Hippocampal formation (tissue), 2 donors: ENCODE measurements at places on chromosomes 1 and 21.

- no peak for DNase-seq
Measured at GRCh38 chr1:73331726-73332125, 866.2 kb downstream of the LRRIQ3 start.

DNA sequence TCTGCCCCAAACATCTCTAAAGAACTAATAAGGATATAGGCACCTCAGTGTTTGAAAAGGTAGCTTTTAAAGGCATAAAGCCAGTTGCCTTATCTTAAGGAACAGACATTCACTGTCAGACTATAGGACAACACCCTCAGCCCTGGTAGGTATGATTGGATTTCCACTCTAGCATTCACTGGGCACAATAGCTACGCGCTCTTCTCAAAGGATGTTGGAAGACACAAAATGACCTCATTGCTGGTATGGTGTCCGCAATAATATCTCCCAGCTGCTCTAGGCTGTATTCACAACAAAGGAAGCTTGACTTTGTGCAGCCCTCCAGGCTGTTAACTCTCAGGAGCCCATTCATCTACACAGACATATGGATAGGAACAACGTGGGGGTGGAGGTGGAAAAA lies 119.4 kb upstream of the CXADR start:
- no peak for DNase-seq

- no peak for DNase-seq
Measured at GRCh38 chr1:227092069-227092468, 152.0 kb downstream of the COQ8A start.

DNA sequence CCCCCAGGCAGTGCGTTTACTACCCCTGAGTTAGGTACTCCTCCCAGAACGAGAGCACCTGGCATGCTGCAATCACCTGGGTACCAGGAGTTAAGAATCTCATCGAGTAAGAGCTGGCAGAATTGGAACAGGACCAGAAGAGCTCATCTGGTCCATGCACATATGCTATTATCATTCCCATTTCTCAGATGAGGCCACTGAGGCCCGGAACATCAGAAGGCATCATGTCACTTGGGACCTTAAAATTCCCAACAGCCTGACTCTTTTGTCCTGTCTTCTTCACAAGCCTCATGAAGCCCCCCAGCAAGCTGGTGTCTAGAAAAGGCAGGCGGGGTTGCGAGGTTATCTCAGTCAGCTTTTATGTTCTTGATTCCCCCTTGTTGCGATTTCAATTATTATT lies 13.9 kb upstream of the IFFO2 start:
- DNase-seq = no peak

DNA sequence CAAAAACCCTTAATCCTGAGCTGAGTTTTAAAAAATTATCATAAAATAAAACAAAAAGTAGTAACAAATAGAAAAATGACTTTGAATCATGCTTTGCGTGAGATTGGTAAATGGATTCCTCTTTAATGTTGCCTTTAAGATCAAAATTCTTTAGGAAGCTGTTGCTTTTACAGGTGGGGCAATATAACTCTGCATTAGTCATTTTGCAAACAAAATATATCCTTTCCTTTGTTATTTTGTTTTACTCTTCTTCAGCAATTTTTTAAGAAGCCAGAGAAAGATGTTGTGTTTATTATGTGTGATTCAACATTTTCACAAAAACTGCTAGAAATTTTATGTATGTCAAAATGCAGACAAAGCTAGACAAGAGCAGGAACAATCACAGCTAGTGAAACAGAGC lies 50.0 kb downstream of the MARK1 start:
- no peak for DNase-seq

GRCh38 chr1:91798241-91798648 lies 87.7 kb downstream of the TGFBR3 start:
- DNase-seq = no peak

- no peak for DNase-seq
Measured at GRCh38 chr1:87524021-87524754, 195.5 kb downstream of the LMO4 start.

- no peak for DNase-seq
Measured at GRCh38 chr1:9263276-9263855, 28.8 kb downstream of the H6PD start.

GRCh38 chr1:225866061-225866837 lies 15.9 kb downstream of the TMEM63A start:
- no peak for DNase-seq

DNA sequence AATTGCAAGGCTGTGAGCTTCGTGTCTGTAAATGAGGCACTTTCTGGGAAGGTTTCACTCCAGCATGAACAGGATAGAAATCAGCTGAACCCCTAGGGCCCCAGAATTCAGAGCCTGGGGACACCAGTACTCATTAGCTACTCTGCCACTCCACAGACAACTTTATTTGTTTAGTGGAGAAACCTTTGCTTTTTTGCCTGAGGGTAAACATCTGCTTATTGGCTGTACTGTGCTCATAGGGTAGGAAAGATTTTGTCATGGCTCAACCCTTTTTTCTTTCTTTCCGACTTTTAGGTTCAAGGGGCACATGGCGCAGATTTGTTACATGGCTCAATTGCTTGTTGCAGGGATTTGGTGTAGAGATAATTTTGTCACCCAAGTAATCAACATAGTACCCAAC lies 138.4 kb upstream of the BACE2 start:
- no peak for DNase-seq

- no peak for DNase-seq
Measured at GRCh38 chr1:235011064-235011598, 117.5 kb downstream of the TOMM20 start.

DNA sequence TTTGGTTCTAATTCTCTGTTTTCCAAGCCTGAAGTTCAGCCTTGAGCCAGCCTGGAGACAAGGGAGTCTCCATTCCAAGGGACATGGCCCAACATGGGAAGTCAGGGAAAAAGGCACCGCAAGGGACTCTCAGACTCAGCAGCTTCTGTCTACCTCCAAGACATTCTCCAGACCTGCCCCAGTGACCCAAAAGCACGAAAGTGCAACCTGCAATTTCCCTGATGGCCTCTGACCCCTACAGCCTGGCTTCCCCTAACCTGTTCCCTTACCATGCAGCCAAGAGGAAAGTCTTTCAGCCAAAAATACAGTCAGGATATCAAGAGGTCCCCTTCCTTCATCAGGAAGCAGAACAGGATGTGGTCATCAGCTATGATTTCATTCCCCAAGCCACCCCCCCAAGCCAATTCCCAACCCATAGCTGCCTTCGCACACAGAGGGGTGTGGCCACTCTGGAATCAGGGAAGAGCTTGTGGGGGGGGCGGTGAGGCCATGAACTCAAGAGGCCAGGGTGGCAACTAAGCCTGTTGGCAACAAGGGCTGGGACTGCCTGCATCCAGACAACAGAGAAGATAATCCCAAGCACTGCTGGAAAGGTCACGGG lies 59.2 kb downstream of the TIAM1 start:
- DNase-seq = no peak

DNA sequence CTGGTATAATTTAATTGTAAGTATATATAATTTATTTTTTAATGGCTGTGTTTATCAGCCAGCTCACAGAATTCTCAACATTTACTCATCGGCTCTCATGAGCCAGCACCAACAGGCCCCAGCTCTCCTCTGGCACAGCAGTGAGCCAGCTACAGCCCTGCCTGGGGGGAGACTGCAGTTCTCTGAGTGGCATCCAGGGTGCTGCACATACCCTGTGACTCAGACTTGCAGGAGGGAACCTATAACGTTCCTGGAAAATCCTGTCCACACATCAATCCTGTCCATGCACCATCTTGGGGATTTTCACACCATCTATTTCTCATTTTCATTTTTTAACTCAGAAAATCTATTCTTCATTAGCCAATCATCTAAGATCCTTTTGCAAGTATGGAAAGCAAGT lies 36.5 kb downstream of the FHAD1 start:
- no peak for DNase-seq

DNA sequence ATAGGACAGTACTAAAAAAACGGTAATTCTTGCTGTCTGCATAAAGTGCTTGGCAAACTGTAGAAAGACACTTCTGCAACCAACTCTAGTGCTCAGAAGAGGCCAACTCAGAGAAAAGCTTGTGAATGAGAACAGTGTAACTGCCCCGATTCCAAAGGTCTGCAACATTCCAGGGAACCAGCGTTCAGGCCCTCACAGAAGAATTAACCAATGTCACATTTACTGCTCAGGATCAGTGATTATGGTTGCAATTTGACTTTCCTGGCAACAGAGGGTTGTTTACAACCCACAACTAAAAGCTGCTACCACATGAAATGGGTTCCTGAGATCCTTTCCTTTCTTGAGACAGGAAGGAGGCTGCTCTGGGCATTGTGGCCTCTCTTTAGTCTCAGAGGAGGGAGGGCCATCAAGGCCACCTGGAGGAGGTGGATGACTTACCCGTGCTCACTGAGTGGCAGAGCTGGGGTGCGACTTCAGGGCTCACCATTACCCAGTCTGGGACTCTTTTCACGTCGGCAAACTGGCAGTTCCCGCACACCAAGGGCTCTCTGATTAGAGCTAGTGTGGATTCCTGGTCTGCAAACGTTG lies 15.3 kb downstream of the SRSF4 start:
- DNase-seq = no peak

DNA sequence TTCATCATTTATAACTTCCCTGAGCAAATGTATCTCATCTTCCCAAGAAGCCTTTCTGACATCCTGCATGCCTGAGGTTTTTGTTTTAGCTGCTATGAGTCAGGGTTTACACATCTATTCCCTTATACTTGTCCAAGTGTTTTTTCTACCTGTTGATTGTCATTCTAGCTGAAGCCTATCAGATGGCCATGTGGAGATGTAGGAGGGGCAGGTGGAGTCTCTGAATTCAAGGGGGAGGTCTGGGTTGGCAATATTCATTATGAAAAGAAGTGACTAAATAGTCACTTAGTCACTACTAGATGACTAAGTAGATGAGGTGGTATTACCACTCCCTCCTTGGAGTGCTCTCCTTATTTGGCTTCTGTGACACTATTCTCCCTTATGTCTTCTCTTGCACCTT lies 52.4 kb downstream of the XCL1 start:
- DNase-seq = no peak

- DNase-seq = no peak
Measured at GRCh38 chr1:72433591-72433990, 151.3 kb upstream of the NEGR1 start.

DNA sequence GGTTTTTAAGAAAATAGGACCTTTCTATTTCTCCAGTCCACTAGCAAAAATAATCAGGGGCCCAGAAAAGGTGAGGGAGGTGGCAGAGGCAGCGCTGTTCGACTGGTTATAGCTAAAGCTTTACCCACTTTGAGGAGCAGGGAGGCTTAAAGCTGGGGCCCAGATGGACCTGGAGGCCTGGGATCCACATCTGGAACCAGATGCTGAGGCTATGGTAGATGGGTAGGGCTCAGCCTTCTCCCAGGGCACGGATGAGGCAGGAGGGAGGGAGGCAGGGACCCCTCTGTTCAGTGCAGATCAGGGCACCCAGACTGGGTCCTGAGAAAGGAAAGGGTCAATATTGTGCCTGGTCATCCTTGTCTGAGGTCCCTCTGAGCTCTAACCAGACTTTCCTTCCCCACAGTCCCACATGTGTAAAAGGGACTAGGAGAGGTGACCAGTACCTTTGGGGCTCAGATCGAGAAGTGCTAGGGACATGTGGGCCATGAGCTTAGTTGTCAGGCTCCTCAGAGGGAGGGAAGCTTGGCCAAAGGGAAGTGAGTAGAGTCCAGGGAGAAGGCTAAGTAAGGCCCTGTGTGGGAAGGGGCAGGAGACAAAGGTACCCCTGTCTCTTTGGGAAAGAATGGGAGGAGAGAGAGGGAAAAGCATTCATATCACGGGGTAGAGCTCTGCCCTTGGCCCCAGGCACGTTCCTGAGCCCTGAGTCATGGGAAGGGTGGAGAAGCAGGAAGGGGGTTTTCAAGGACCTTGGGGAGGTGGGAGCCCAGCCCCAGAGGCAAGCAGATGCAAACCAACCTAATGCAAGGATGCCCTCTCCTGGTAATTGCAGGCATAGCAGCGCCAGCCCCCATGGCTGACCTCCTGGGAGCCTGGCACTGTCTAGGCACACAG lies 15.4 kb downstream of the LMNA start:
- DNase-seq = peak; percentile 45

GRCh38 chr1:39317910-39318633 lies 113.6 kb downstream of the MACF1 start:
- no peak for DNase-seq

- no peak for DNase-seq
Measured at GRCh38 chr1:200332716-200333115, 77.1 kb downstream of the ZNF281 start.

DNA sequence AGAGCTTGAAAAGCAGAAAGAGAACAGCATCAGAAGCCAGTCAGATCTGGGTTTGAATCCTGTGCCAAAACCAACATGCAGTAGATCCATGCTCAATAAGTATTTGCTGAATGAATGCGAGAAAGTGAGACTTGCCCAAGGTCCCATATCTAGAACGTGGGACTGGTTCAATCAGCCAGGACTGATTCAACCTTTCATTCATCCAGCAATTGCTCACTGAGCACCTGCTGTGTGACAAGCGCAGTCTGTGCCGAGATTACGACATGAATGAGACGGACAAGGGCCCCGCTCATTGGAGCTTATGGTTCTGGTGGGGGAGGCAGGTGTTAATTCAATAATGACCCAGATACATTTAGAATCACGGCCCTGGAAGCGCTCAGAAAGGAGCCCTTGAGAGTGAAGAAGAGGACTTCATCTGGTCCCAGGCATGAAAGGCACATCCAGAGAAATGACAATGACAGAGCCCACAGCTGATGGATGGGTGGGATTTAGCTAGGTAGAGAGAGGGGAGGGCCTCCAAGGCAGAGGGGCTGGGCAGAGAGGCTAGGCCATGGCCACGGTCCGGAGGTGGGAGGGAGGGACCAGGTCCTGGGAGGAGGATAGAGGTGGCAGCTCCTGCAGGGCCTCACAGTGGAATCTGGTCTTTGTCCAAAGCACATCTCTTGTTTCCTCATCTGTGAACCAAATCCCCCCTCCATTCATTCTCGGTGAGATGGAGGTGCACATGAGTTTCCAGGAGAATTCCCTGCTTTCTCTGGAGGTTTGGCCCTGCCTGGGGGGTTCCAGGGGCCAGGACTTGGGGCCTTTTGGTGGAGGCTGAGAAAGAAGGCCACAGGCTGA lies 4.2 kb upstream of the FAM131C start:
- no peak for DNase-seq

DNA sequence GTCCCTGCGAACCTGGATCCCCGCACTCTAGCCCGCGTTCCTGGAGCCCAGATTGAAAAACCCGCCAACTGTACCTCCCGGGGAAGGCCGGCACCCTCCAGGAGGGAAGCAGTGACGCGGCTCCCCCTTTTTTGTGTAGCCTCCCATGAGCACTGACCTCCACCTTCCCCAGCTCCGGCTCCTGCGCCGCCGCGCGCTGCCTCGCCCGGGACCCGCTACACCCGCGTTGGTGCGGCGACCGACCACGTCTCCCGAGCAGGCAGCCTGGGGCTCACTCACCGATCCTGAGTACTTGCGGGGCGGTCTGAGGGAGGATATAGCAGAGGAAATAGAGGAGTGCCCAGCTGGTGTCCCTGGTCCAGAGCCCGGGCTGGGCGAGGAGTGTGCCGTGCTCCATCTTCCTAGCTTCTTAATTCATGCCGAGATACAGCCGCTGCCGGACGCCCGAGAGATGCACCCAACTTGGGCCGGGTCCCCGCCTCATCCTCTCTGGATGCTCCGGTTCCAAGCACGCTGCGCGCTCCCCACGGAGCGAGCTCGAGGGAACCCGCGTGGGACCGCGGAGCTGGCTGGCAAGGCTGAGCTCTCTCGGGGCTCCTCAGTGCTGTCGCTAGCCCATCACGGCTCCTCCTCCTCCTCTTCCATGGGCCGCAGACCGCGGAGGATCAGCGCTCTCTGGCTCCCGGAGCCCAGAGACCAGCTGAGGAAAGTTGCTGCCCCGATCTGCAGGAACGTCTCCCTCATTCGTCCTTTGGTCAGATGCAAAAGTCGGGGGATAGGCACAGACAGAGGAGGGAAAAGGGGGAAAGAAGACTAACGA lies 482 bp downstream of the GRIK1 start:
- DNase-seq = peak; percentile 29
